ENCODE measurements at places on chromosomes 11 and 22.

GRCh38 chr22:40502919-40503318 is 132.5 kb downstream of the SGSM3 start:
- no peak for DNase-seq

GRCh38 chr22:37982938-37983859 is 1.2 kb downstream of the SOX10 start:
- no peak for DNase-seq

DNA sequence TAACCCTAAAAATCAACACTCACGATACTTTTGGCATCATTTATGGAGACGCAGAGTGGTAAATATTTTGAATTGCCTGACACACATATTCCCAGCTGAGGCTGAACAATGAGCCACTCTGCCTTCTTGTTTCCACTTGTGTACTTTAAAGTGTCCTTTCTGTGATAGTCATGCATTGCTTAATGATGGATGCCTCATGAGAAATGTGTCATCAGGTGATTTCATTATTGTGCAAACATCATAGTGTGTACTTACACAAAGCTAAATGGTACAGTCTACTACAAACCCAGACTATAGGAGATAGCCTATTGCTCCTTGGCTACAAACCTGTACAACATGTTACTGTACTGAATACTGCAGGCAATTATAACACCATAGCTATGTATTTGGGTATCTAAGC is 44.2 kb downstream of the MRE11 start:
- peak; percentile 97 for DNase-seq

GRCh38 chr11:67776852-67777520 is 102.6 kb upstream of the ALDH3B2 start:
- no peak for DNase-seq
